Right renal cortex interstitium (tissue), 3 donors: ENCODE measurements at places on chromosomes 2 and 18. TPM values are rescaled to one million over a fixed set of nuclear protein-coding genes. Genes with fewer than 3 reads are reported as not detected.

DOK6 gene
- 20.4 TPM for polyA plus RNA-seq

MDH1B gene
- polyA plus RNA-seq, result 14.1 TPM

AGXT gene
- 0.15 TPM for polyA plus RNA-seq

GRCh38 chr2:172228177-172228808 lies 125.6 kb upstream of the DLX2 start:
- no peak for DNase-seq

- DNase-seq, result no peak
Observed at GRCh38 chr2:63981702-63982103, 37.5 kb downstream of the VPS54 start.

SERPINE2 gene
- 171 TPM for polyA plus RNA-seq

DNA sequence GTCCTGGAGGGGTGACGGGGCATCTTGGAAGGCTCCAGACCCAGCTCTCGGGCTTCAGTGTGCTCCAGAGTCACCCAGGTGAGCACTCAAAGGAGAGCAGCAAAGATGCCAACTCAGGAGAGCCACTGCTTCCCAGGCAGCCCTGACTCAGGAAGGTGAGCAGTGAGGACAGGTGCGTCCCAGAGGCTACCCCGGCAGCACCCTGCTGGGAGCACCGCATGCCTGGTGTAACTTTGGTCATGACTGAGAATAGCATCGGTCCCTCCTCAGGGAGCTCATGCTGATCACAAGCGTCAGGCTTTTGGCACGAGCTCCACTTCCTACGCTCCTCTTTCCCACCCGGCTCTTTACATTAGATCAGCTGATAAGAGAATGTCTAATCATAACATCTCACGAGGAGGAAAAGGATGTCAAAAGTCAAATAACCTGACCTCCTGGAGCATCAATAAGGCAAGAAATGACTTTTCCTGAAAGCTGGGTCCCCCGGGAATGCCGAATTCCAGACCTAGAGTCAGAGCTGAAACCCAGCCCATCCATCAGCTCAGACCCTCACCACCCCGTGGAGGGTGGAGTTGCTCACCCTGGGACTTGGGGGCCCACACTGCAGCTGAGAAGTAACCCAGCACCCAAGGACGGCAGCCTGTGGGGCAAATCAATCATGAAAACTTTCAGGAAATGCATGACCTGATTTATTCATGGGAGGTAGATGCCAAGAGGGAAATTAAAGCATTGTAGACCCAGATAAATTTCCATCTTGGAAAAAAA lies 248.8 kb downstream of the ACKR3 start:
- no peak for DNase-seq

GRCh38 chr2:27307545-27308358 lies 493 bp downstream of the UCN start:
- no peak for DNase-seq

GRCh38 chr2:101327863-101328394 lies 19.4 kb upstream of the RNF149 start:
- no peak for DNase-seq

DNA sequence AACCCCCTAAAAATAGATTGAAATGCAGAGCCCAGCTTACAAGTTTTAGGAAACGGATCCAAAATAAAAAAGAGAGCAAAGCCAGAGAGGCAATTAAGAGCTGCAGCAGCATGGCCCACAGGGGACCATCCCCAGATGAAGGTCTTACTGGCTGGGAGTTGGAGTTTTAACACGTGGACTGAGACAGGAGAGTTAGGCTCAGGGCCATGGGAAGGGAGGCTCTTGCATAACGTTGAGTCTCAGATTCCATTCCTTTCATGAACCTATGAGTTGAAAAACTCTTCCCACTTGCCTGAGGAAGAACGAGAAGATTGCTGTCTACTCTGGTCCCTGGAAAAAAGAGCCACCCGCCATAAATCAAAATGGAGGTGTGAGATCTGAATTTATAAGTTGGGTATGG lies 101.8 kb upstream of the NDUFV2 start:
- DNase-seq, result no peak

VWC2L gene
- 0.07 TPM for polyA plus RNA-seq

C2orf72 gene
- polyA plus RNA-seq, result 4.2 TPM

GRCh38 chr2:176111309-176111663 lies 4.2 kb downstream of the HOXD11 start:
- no peak for DNase-seq

DNA sequence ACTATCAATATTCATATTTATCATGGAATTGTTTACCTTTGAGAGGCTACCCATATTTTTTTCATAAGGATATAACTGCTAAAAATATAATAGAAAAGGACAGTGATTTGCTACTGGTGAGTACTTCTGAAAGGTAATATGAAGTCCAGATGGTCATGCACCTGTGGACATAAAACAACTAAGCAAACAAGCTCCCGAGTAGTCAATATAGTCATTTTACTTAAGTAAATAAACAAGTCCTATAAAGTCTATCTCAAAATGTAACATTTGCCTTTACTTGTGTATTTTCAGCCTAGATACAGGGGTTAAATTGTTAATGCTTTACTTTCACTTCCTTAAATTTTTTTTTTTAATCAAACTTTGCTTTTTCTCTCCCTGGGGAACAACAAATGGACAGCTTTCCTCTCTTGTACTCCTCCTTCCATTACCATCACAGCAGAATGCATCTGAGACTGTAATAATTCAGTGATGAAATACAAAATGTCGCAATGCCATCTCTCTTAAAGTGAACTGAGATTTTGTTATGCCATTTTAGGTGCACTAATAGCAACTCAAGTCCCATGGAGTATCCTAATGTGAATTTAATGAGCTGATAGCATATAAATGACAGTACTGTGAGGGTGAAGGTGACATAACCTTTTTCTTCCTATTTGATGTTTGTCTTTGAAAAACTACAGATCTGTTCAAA lies 1325.4 kb upstream of the ZEB2 start:
- DNase-seq, result no peak

- no peak for DNase-seq
Observed at GRCh38 chr2:64283641-64284361, 139.6 kb upstream of the PELI1 start.

DNA sequence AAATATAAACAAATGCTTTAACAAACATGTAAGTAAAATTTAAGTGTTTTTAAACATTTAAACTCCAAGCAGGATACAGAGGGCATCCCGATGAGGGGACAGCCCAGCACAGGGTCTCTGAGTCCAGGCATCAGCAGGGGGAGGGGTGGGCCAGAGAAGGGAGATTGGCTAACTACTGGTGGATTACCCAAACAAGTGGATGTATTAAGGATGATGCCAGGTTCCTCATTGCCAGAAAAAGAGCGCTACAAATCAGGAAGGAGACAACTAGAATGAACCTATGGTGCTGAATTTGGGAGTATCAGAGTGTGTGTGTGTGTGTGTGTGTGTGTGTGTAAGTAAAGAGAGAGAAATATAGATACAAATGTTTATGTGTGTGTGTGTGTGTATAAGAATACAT lies 162.0 kb upstream of the RMP24 start:
- no peak for DNase-seq
